Aorta (tissue), 5 donors: ENCODE measurements at places on chromosomes 1 and 21. TPM values are rescaled to one million over a fixed set of nuclear protein-coding genes. Genes with fewer than 3 reads are reported as not detected.
A peak's percentile ranks its signal among the peaks of the same experiment; 100 is the strongest.

GRCh38 chr21:17925000-17925610 is 105.9 kb upstream of the C21orf91 start:
- no peak for DNase-seq

- no peak for DNase-seq
Observed at GRCh38 chr1:193806079-193807048, 620.0 kb upstream of the B3GALT2 start.

- DNase-seq, result peak; percentile 85
Observed at GRCh38 chr1:94236630-94237290, 624 bp downstream of the ARHGAP29 start.

- DNase-seq, result no peak
Observed at GRCh38 chr1:46072975-46073374, 59.5 kb downstream of the PIK3R3 start.

GRCh38 chr1:237042892-237043576 is 1.1 kb downstream of the RYR2 start:
- peak; percentile 53 for DNase-seq

DNA sequence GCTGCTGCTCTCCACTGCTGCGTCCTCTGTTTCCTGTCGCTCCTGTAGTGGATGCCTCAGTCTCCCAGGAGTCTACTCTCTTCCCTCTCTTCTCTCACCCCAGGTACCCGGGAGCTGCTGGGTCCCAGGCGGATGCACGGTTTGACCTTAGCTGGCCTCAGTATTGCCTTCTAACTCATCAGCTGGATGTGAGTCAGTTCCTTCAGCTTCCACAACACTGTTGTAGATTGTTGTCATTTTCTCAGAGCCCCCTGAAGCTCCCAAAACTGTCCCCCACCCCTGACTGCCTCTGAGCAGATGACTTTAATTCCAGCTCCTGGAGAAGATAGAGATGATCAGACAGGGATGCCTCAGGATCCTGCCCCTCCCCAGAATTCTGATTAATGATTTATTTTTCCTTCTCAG is 7.2 kb downstream of the CNIH3 start:
- DNase-seq, result no peak

GRCh38 chr1:40932006-40932405 is 47.5 kb upstream of the CTPS1 start:
- no peak for DNase-seq

GRCh38 chr1:60969971-60970509 is 112.3 kb upstream of the NFIA start:
- DNase-seq, result no peak

- DNase-seq, result peak; percentile 78
Observed at GRCh38 chr1:212916481-212917133, 33.7 kb upstream of the VASH2 start.

DNA sequence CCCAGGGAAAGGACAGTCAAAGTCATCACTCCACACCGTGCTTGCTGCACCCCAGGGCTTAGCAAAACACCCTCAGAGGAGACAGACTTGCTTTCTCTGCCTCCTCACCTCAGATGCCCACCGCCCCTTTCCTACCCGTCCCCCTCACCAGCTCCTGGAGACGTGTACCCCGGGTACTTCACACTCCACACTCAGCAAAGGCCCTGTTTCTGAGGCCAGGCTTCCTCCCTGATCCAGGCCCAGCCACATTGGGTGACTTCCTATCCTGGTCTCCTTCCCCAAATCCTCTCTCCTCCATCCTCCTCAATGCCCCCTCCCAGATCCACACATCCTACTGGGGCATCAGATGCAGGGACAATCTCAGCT is 116.7 kb downstream of the DMRTB1 start:
- DNase-seq, result peak; percentile 52

- DNase-seq, result no peak
Observed at GRCh38 chr1:236051242-236051791, 13.6 kb downstream of the NID1 start.

GRCh38 chr1:110089561-110090275 is 19.2 kb upstream of the ALX3 start:
- no peak for DNase-seq

DNA sequence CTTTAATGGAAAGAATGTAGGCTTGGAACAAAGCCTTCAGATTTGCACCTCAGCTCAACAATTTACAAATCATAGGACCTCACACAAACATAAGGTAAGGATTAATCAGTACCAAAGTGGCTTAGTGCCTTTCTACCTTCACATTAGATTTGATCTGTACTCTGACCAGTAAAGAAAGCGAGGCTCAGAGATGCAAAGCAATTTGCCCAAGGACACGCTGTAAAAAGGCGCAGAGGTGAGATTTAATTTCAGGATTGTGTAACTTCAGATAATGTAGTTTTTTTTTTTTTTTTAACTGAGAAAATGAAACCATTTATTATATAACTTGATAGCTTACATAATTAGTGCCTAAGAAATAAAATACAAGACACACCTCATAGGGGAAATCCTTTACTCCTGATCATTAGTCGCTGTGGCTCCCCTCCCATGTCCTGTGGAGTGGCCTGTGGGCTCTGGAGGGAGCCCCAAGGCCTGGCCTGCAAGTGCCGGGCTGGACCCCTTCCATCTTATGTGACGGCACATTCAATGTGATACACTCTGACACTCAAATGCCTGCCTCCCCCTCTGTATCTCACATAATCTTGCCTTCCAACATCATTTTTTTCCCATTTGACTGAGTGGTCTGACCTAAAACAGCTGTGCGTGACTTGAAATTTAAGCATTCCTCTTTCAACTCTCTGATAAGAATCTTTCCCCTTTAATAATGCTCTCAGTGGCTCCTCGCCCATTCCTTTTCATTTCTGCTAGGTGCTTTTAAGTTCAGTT is 426.5 kb upstream of the DAB1 start:
- DNase-seq, result no peak

- DNase-seq, result no peak
Observed at GRCh38 chr1:198196630-198197029, 39.8 kb downstream of the NEK7 start.

- DNase-seq, result no peak
Observed at GRCh38 chr1:217888328-217888727, 257.2 kb downstream of the SPATA17 start.

DNA sequence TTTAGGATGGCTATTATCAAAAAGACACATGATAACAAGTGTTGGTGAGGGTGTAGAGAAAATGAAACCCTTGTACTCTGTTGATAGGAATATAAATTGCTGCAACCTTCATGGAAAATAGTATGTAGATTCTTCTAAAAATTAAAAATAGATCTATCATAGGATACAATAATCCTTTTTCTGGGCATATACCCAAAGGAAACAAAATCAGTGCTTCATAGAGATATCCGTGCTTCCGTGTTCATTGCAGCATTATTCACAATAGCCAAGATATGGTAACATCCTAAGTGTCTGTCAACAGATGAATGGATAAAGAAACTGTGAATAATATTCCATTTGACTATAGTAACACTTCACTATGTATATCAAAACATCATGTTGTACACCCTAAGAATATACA is 106.7 kb downstream of the MIS18A start:
- no peak for DNase-seq

GRCh38 chr1:209769171-209769904 is 13.5 kb downstream of the TRAF3IP3 start:
- DNase-seq, result peak; percentile 85

- DNase-seq, result no peak
Observed at GRCh38 chr1:94332516-94332915, 85.7 kb upstream of the ABCD3 start.

DNA sequence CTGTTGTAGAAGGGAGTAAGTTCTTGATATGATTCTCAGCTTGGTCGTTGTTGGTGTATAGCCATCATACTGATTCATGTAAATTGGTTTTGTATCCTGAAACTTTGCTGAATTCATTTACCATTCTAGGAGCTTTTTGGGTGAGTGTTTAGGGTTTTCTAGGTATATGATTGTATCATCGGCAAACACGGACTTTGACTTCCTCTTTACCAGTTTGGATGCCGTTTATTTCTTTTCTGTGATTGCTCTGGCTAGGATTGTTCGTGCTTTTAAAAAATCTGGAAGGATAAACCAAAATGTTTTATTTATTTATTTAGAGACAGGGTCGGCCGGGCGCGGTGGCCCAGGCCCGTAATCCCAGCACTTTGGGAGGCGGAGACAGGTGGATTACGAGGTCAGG is 20.6 kb downstream of the RRP1B start:
- DNase-seq, result no peak

DNA sequence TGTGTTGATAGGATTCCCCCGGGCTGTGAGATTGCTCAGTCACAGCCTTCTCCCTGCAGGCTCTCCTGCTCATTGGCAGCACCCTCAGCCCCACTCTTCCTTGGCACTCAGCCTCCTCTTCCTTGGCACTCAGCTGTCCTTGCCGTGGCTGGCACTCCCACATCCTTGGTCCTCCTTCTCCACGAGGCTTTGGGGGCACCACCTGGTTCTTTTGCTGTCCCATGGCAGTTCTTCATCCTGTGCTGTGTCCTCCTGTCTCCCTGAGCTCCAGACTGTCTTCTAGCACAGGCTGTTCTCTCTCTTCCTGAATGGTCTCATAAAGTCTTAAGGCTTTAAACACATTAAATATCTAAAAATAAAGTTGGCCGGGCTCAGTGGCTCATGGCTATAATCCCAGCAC is 27.0 kb downstream of the PKNOX1 start:
- DNase-seq, result no peak

DNA sequence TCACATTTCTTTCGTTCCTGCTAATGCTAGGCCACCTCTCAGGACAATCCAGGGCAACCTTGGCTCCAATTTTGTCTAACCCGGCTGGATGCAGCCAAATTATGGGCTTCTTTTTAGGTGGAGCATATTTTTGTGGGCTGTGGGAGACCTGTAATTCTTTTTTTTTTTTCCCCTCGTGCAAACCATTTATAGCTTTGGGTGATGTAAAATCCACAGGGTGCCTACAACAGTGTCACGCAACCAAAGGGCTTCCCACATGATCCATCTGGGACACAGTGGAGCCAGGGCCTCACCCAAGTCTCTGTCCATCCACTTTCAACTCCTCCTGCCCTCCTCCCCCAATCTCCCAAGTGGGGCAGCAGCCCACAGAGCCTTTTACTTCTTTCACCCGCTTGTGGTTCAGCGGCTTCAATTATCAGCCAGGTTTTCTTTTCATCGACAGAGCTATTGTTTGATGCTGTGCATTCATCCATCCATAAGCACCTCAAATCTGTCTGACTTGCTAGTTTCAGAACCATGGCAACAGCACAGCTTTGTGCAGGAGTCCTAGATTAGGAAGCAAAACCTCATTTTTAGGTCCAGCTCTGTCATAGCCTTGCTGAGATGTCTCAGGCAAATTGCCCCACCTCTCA is 10.0 kb upstream of the OVAAL start:
- no peak for DNase-seq

- DNase-seq, result no peak
Observed at GRCh38 chr1:205570796-205571537, 60.8 kb downstream of the ELK4 start.

DNA sequence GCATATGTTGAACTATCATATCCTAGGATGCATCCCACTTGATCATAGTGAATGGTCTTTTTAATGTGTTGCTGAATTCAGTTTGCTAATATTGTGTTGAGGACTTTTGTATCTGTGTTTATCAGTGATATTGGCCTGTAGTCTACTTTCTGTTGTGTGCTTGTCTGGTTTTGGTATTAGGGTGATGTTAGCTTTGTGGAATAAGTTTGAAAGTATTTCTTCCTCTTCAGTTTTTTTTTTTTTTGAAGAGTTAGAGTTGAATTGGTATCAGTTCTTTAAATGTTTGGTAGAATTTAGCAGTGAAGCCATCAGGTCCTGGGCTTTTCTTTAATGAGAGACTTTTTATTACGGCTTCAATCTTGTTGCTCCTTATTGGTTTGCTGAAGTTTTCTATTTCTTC is 162.3 kb downstream of the VAV3 start:
- DNase-seq, result no peak

DNA sequence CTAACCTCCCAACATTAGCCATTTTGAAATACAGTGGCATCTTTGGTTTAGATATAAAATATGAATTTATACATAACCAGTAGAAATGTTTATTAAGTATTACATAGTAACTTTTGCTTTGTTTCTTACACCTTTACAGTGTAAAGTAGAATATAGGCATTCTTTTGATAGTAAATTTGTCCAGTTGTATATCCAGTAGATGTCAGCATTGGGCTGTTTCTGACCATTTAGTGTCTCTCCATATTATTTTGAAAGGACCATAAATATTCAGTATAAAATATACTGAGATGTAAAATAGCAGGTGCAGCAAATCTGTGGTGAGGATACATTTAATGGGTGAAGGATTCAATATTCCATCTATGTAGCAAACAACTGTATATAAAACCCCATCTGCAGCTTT is 115.8 kb upstream of the ZRANB2 start:
- no peak for DNase-seq

GRCh38 chr1:45221716-45222115 is 15.3 kb upstream of the ZSWIM5 start:
- no peak for DNase-seq

- peak; percentile 59 for DNase-seq
Observed at GRCh38 chr1:113930499-113931161, 1.5 kb downstream of the HIPK1 start.

GRCh38 chr1:41617336-41617735 is 132.9 kb upstream of the EDN2 start:
- DNase-seq, result no peak

GRCh38 chr21:42051788-42052187 is 19.3 kb upstream of the UMODL1 start:
- DNase-seq, result peak; percentile 13

- no peak for DNase-seq
Observed at GRCh38 chr1:184840596-184840995, 85.9 kb upstream of the EDEM3 start.

DNA sequence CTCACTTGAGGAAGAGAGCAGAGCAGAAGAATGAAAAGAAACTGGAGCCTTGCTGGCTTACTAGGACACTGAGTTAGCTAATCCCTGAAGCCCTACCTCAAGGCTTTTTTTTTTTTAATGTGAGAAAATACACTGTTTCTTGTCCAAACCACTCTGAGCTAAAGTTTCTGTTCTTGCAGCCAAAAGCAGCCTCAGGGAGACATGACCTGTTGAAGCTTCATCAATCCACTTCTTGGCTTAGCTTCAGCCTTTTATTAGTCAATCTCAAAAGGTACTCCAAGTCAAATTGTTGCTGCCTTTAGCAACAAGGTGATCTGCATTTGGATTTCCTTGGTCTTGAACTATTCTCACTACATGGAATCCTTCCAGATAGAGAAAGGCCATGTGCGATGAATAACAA is 33.7 kb downstream of the CCDC185 start:
- DNase-seq, result no peak

- DNase-seq, result no peak
Observed at GRCh38 chr1:115295904-115296696, 41.9 kb downstream of the NGF start.

MEX3A gene
- 0.13 TPM for polyA plus RNA-seq

AQP10 gene
- polyA plus RNA-seq, result 0.08 TPM

TAS1R1 gene
- polyA plus RNA-seq, result not detected

ATP1A2 gene
- polyA plus RNA-seq, result 15.3 TPM

APCS gene
- polyA plus RNA-seq, result not detected

MYCL gene
- polyA plus RNA-seq, result not detected

LAD1 gene
- 0.82 TPM for polyA plus RNA-seq

CSF3R gene
- polyA plus RNA-seq, result 2.1 TPM

INAVA gene
- polyA plus RNA-seq, result 0.46 TPM

ARHGEF11 gene
- polyA plus RNA-seq, result 9.3 TPM

CELA2A gene
- polyA plus RNA-seq, result 0.63 TPM

PHACTR4 gene
- polyA plus RNA-seq, result 20.1 TPM
